ENCODE measurements at places on chromosomes 5 and 9. TPM values are rescaled to one million over a fixed set of nuclear protein-coding genes. Genes with fewer than 3 reads are reported as not detected.

TMEM171 gene
- not detected for total RNA-seq

GPBP1 gene
- 63.2 TPM for total RNA-seq

DCAF12 gene
- 32.8 TPM for total RNA-seq

BOD1 gene
- total RNA-seq = 78.8 TPM

OTP gene
- total RNA-seq = not detected

CKMT2 gene
- total RNA-seq = 2.7 TPM

PCSK1 gene
- total RNA-seq = 4.4 TPM

FXN gene
- 4.1 TPM for total RNA-seq

FANCC gene
- total RNA-seq = 6.4 TPM

QRFP gene
- total RNA-seq = not detected

SH3GL2 gene
- total RNA-seq = 0.17 TPM

SMIM33 gene
- total RNA-seq = not detected

LCN10 gene
- total RNA-seq = 1.6 TPM

ARL14EPL gene
- total RNA-seq = not detected

ZBTB34 gene
- total RNA-seq = 11.5 TPM

ADAMTSL2 gene
- 0.34 TPM for total RNA-seq

FOXE1 gene
- not detected for total RNA-seq

RMRP gene
- 18,470 TPM for total RNA-seq

SLCO6A1 gene
- not detected for total RNA-seq

OR1L8 gene
- 0.66 TPM for total RNA-seq

S100Z gene
- not detected for total RNA-seq

DMGDH gene
- 8.1 TPM for total RNA-seq

FBN2 gene
- total RNA-seq = 0.34 TPM

SOX30 gene
- total RNA-seq = not detected

CCL21 gene
- total RNA-seq = 1.4 TPM

CRHBP gene
- total RNA-seq = 16.4 TPM

HRCT1 gene
- 24.4 TPM for total RNA-seq

C9 gene
- 1.3 TPM for total RNA-seq

CCL28 gene
- total RNA-seq = 3.7 TPM

EFNA5 gene
- total RNA-seq = 9.8 TPM

DNAJB5 gene
- total RNA-seq = 4.0 TPM

PRR16 gene
- 8.3 TPM for total RNA-seq

CERCAM gene
- 30.6 TPM for total RNA-seq

TMEM174 gene
- total RNA-seq = not detected

RNF183 gene
- not detected for total RNA-seq

NIM1K gene
- 0.44 TPM for total RNA-seq

PPP3R2 gene
- total RNA-seq = not detected

SLC36A3 gene
- total RNA-seq = not detected

PCDHGB3 gene
- 1.9 TPM for total RNA-seq

PARP8 gene
- total RNA-seq = 31.5 TPM

RANBP17 gene
- total RNA-seq = 5.5 TPM

ARSK gene
- 8.8 TPM for total RNA-seq

IL31RA gene
- total RNA-seq = not detected

CARD6 gene
- total RNA-seq = 40.3 TPM

PCDHGA3 gene
- total RNA-seq = 1.9 TPM

HRH2 gene
- 2.4 TPM for total RNA-seq

GLDC gene
- total RNA-seq = not detected

CNTNAP3B gene
- total RNA-seq = 67.8 TPM

PRSS3 gene
- not detected for total RNA-seq

TAF11L10 gene
- total RNA-seq = not detected

SLC25A48 gene
- total RNA-seq = not detected

CAMK2A gene
- not detected for total RNA-seq

PCDH12 gene
- 2.4 TPM for total RNA-seq

Measured in subcutaneous adipose tissue (tissue), 4 donors.